ENCODE measurements at places on chromosomes 3 and 15.

DNA sequence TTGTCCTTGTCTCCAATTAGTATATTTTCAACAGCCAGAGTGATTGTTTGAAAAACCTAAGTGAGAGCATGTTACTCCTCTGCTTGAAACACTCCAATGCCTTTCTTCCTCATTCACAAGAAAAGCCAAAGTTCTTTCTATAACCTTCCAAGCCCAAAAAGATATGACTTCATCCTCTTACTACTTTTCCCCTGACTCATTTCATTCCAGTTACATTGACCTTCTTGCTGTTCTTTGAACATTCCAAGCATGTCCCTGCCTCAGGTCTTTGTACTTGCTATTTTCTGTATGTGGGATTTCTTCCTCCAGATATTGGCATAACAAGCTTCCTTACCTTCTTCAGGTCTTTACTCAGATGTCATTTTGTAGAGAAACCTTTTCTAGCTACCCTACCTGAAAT lies 28.3 kb downstream of the EHHADH start:
- DNase-seq: no peak

GRCh38 chr15:75227663-75228280 lies 26.1 kb downstream of the C15orf39 start:
- DNase-seq: no peak

- DNase-seq: no peak
These were observed 13.5 kb downstream of the CCPG1 start for GRCh38 chr15:55394694-55395093.

- no peak for DNase-seq
These were observed 3.3 kb upstream of the HES1 start for GRCh38 chr3:194132465-194133286.

DNA sequence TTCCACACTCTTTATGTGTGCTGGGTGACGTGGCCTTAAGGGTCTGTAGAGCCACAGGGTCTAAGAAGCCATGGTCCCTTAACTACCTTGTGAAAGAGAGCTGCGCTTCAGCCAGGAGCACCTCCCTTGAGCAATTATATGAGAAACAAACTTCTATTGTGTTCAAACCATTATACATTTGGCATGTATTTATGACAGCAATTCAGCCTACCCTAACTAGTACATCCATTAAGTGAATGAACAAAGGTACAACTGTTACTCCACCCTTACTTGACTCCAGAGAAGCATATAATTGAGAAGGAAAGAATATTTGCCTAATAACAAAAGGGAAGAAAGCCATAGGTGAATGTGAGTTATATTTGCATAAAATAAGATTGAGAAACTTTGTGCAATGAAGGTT lies 69.8 kb upstream of the BOC start:
- DNase-seq: no peak

All from activated CD4-positive, alpha-beta memory T cell treated with anti-CD3 and anti-CD28 coated beads, Interleukin-2, amount 10 ng/mL, durations not matched to agents 7 days and 5 days (primary cell).